Kasumi-1 (cell line): ENCODE measurements at places on chromosomes 4 and X.

DNA sequence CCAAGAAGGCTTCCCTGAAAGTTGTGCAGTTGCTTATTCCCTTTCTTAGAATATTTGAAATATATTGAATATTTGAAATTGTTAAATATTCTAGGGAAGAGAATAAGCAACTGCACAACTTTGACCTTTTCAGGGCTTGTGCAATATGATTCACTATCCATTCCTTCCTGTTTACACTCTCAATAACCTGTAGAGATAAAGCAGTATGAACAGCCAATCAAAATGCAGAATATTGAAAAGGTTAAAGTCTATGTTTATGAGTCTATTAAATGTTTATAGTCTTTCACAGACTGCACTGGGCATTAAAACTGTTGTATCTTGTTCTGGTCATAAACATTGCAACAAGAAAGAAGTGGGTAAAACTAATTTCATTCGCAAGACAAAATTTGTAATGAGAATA lies 13.8 kb downstream of the POU3F4 start:
- DNase-seq = no peak

DNA sequence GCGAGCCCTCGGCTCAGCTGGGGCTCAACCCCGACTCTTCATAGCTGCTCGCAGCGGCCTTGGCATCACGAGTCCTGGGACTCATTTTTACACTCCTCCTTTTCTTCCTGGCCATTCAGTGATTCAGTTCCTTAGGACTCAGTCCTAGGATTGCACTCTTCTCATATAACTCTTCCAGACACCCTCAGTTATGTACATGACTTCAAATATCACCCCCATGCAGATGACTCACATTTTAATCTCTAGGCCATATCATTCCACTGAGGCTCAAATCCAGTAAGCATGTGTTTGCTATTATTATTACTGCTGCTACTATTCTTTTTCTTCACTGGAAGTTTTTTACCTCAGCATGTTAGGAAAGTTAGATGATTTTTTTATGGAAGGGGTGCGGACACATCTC lies 14.4 kb downstream of the ITGB1BP2 start:
- no peak for DNase-seq

- no peak for DNase-seq
Observed at GRCh38 chrX:13377550-13377934, 57.7 kb upstream of the ATXN3L start.

GRCh38 chr4:138852681-138853080 lies 162.9 kb upstream of the NOCT start:
- DNase-seq = no peak

- no peak for DNase-seq
Observed at GRCh38 chr4:137881641-137882040, 349.3 kb upstream of the PCDH18 start.

DNA sequence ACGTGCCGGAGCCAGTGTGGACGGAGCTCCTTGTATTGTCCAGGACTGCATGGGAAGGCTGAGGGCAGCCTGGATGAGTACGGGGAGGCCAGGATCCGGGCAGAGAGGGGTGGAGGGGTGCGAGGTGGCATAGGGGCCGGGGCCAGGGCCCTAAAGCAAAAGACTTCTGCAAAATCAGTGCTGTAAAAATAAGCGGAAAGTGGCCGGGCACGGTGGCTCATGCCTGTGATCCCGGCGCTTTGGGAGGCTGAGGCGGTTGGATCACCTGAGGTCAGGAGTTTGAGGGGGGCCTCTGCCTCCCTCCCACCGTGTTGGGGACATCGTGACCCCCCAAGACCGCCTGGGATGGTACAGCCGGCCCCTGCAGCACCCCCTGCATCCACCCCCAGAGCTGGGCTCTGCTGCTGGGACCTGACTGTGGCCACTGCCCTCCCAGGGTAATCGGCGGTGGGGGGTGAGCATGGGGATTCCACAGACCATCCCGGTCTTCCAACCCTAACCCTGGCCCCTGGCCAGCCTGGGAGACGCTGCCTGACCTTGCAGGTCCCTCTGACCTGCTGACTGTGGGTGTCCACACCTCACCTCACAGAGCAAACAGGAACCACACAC lies 23.4 kb upstream of the PLCXD1 start:
- DNase-seq = no peak

GRCh38 chr4:140156529-140157171 lies 2.7 kb upstream of the MAML3 start:
- DNase-seq = peak; percentile 36

DNA sequence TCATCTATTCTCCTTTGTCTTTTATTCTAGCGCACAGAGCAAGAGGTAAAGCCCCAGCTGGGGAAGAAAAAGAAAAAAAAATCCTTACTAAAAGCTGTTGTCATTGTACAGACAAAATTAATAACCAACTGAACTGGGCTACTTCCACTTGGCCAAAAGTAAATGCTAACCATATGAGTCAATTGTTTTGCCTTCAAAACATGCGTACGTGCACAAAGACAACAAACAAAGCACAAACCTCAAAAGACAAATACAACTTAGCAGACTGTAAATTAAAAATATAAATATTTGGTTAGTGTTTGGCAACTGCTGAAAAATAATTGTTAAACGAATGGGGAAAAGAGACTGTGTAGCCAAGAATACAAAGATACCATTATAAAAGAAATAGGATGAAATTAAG lies 5.9 kb downstream of the EDA2R start:
- DNase-seq = no peak

- no peak for DNase-seq
Observed at GRCh38 chrX:39204353-39204752, 403.1 kb downstream of the MID1IP1 start.

DNA sequence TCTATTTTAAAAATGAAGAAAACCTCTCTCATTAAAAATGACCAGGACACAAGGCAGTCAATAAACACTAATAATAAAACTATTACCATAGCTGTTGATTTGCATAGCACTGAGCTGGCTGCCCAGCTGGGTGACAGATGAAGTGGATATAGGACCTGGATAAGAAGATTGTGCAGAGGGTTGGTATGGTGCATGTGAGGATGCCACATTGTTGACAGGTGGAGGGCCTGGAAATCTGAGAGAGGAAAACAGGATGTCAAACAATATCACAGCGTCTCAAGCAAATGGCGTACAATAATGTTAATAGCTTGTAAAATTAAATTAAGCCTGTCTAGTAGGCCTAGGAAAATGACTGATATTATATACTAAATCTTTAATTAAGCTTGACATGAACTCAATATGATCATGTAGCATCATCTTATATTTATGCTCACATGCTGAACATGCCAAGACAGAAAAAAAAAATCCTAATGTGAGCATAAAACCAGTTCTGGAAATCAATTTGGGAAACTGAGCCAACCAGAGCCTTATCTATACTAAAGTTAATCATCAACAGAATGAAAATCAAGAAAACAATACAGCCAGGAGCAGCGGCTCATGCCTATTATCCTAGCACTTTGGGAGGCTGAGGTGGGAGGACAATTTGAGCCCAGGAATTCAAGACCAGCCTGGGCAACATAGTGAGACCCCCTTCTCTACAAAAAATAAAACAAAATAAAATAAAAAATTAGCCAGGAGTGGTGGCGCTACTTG lies 18.6 kb downstream of the SEC24D start:
- DNase-seq = no peak

DNA sequence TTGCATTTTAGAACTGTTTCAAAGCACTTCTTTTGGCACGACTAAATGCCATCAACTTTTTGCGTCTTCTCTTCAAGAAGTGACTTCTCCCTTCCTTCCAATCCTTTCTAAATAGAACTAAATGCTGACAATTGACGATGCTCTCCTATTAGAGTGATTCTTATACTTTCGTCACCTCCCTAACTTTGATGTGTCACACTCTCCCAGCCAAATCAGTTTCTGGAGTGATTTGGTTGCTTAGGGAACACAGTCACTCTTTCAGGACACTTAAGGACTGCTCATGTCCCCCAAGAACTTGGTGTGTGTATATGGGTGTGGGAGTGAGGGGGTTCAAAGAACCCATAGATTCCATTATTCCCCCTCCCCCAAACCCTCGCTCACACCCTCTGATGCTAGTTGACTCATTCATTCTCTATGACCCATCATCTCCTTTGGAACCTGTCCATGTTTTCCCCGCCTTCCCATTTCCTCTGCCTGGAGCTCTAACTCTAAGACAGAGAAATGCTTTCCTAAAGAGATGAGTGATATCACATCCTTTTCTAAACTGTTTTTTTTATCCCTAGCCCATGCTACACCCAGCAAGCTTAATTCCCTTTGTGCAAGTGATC lies 26.8 kb upstream of the AREG start:
- no peak for DNase-seq
